ENCODE measurements at places on chromosomes 16 and 17.

- no peak for DNase-seq
These were observed 116.6 kb downstream of the METRNL start for GRCh38 chr17:83196024-83196365.

- DNase-seq = no peak
These were observed 10.3 kb downstream of the SRRM2 start for GRCh38 chr16:2762711-2763110.

- DNase-seq = no peak
These were observed 130.6 kb downstream of the MGAT5B start for GRCh38 chr17:76998839-76999238.

GRCh38 chr17:22703204-22703603, 1010.9 kb downstream of the KCNJ18 start:
- DNase-seq = no peak

DNA sequence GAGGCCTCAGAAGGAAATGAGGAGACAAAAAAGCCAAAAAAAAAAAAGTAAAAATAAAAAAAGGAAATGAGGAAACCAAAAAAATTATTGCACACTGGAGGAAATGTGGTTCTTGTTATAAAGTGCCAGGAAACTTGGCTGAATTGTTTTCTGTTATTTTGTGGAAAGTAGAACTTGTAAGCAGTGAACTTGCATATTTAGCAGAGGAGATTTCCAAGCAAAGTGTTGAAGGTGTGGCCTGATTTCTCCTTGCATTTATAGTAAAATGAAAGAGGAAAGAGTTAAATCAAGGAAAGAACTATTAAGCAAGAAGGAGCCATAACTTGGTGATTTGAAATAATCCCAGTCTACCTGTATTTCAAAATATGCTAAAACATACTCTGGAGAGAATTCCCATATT, 34.1 kb upstream of the CPPED1 start:
- DNase-seq = no peak

DNA sequence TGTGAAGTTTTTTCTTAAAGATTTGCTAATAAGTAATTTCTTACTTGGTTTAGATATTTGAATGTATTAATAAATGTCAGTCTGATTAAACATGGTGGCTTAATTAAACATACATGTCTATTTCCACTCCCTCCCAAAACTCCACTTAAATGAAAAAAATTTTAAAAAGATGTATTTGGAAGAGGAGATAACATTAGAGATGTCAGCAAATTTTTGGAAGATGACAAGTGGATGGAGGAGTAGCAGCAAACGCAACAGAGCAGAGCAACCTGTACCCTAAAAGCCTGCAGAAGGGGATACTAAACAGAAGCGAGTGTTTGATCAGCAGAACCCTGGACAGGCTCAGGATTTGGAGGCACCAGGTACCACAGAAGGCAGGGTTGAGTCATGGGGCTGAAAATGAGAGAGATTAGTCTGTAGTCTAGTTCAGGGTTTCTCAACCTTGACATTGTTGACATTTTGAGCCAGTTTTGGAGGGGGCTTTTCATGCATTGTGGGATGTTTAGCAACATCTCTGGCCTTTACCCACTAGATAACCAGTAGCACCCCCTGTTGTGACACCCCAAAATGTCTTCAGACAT, 17.8 kb downstream of the LUC7L3 start:
- no peak for DNase-seq

GRCh38 chr17:13154398-13154797, 136.6 kb upstream of the ELAC2 start:
- DNase-seq = no peak

DNA sequence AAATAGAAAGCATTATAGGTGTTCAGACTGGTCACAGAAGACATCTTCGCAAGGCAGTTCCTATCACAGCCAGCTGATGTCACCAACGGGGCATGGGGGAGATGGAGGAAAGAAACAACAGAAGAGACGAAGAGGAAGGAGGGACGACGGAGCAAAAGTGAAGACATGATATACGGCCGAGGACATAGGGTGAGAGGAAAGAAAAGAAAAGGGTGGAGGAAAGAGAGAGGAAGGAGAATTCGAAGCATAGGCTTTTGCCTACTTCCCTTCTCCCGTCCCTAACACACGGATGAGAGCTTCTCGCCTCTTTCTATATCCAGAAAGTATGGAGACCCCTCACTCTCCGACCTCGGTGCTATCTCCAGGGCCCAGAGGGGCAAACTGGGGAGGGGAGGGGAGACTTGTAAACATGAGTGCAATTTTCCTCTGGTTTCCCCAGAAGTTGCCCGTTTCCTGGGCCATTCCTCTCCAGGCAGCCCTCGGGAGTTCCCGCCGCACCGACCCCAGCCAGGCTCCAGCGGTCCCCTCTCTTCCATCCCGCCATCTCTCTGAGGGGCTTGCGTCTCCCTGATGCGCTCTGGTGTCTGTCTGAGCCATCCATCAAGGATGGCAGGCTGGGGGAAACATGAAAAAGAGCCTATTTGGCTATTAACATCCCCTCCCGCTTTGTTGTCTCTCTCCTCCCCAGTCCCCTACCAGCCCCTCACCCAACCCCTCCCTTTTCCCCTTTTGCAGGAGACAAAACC, 26.0 kb downstream of the COPZ2 start:
- DNase-seq = no peak

GRCh38 chr17:72021417-72022041, 99.3 kb upstream of the SOX9 start:
- peak; percentile 5 for DNase-seq

GRCh38 chr16:23155445-23156049, 6.3 kb upstream of the USP31 start:
- DNase-seq = no peak

- DNase-seq = no peak
These were observed 5.8 kb downstream of the CBX8 start for GRCh38 chr17:79790805-79791734.
